ENCODE measurements at places on chromosomes 13 and 19.

GRCh38 chr19:8526345-8527091 lies 12.6 kb upstream of the ZNF414 start:
- DNase-seq: no peak

DNA sequence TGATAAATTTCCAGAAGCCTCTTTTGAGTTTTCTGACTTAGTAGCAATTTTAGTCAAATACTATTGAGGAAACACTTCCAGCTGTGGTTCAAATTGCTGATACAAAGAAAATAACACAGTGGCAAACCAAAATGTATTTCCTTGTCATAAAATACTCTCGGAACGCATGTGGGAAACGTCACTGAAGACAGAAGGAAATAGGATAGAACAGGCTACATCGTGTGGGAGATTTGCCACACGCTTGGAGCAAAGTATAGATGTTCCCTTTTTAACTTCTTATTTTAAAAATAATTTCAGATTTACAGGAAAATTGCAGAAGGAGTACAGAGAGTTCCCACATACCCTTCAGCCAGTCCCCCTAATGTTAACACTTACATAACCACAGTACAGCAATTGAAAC lies 88.8 kb downstream of the ING1 start:
- DNase-seq: no peak

DNA sequence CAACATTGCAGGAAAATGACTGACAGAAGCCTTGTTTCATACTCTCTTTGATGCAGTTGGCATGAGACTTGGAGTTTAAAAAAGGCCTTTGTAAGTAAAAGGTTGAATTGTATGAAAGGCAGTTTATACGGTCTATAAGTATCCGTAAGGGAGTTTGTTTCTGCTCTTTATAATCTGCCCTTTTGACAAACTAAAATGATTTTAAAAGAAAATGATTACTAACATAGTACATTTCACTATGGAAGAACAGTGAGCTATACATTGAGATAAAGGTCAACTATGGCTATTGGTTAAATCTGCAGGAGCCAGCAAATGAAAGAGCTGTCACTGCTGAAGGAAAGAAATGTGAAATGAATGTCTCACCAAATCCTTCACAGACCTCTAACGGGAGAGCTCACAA lies 296.1 kb upstream of the SLITRK6 start:
- no peak for DNase-seq

DNA sequence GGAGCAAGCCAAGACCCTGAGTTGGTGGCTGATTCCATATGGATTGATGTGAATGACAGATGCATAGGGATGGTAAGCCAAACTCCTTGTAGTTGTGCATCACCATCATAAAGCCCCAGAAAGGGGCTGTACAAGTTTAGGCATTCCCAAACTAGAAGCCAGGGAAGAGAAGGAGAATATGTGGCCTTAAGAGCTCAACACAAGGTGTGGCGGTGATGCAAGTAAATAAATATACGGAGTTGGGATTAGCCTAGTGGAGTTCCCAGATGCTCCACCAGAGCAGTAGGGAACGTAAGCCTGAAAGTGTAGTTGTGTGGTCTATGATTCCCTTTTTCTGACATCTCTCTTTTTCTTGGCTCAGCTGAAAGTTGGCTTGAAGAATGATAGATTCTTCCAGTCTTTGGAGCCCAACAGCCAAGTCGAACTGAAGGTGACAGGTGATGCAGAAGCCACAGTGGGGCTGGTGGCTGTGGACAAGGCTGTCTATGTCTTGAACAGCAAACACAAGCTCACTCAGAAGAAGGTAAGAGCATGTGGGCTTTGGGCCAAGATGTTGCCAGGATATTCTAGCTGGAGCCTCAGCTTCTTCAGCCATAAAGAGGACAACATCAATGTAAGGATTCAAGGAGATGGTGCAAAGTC lies 30.1 kb downstream of the RDH8 start:
- no peak for DNase-seq

DNA sequence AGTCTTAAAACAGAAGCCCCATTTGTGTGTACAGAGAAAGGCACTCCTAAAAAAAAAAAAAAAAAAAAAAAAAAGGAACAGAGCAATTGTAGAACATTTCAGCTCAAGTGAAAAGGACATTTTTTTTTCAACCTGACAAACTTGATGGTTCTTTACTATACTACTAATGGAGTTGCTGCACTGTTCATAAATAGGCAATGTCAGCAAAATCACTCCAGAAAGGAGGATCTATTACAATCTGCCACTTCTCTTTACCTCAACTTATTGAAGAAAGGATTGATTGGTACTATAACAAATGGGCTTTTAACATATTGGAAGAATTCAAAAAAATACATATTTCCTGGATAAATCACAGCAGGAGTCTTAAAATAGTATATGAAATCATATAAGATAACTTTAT lies 1517.7 kb downstream of the SLITRK1 start:
- no peak for DNase-seq

Measured in stimulated activated CD4-positive, alpha-beta T cell treated with anti-CD3 and anti-CD28 coated beads, Interleukin-4, amount 100 ng/mL, for 4 hours (primary cell).